Mucosa of descending colon (tissue), 3 donors: ENCODE measurements at places on chromosomes 11 and 22.

DNA sequence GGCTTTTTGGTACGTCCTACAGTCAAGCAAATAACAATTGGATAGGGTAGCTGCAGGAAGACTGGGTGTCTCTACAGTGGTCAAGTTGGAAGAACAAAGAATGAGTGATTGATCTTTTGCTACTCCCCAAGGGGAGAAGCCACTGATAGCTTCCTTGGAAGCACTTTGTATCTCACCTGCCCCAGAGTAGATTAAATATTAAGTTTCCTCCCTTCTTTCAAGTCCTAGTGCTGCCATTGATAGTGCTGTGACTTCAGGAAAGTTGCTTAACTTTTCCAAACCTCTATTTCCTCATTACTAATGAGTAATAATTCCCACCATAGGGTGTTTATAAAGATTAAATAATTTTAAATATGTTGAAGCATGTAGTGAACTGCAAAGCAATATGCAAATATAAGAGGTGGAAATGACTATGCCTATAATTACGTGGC is 35.6 kb upstream of the EHF start:
- DNase-seq = no peak

GRCh38 chr11:32391956-32392553 is 43.3 kb downstream of the WT1 start:
- DNase-seq = no peak

DNA sequence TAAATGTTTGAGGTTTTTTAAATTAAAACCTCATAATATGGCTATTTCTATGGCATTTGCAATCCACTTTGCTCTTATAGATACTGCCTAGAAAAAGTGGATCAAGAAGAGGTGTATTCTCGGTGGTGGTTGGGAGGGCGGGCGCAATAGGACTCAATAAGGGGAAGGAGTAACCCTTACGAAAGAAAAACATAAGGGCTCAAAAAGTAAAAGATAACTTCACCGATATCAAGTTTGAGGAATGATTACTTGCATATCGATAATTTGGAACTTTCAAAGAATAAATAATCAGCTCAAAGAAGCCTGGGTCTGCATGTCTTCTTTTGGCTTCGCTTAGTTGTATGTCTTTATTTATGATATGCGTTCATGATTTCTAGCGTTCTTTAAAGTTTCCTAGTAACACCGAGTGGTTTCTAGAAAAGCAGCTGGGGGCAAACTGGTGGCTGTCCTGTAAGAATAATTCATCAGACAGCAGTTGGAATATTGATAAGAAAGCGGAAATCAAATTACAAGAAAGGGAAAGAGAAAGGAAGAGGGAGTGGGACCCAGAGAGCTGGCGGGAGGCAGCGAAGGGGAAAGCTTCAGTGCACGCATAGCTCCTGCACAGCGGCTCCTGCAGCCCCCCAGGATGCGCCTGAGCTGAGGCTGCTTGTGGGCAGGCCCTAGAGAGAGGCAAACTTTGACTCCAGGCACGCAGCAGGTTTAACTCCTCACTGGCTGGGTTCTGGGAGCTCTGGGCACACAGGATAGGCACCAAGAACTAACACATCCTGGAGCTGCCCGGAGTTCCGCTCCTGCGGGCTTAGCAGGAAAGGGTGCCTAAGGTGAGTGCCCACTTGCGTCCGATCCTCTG is 9.1 kb upstream of the FLI1 start:
- DNase-seq = no peak

DNA sequence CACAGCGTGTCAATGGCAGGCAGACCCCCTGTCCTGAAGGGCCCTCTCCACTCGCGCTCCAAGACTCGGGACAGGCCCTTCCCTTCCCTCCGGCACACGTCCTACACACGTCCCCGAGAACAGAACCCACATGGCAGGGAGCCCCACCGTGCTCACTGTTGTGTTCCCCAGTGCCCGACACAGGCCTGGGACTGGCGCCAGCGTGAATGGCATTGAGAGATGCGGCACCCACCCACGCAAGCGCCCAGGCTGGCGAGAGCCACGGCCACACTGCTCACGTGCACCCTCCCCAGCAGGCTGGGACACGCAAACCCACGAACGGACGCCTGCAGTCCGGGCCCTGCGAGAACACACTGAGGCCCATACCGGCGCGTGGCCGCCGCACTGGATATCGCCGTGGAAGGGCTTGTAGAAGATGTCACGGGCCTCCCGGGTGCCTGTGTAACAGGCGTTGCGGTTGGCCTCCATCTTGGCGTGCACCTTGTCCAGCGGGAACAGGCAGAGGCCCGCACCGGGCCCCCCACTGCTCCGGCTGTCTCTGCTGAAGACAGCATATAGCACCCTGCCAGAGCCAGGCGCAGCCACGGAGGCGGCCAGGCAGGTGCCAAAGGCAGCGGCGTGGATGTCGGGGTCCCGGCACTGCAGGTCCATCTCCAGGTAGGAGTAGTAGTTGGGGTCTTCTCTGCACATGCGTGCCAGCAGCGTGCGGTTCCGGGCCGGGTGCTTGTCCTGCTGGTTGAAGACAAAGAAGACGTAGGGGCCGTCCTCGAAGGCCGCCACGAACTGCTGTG is 18.1 kb downstream of the PLXNB2 start:
- DNase-seq = no peak

DNA sequence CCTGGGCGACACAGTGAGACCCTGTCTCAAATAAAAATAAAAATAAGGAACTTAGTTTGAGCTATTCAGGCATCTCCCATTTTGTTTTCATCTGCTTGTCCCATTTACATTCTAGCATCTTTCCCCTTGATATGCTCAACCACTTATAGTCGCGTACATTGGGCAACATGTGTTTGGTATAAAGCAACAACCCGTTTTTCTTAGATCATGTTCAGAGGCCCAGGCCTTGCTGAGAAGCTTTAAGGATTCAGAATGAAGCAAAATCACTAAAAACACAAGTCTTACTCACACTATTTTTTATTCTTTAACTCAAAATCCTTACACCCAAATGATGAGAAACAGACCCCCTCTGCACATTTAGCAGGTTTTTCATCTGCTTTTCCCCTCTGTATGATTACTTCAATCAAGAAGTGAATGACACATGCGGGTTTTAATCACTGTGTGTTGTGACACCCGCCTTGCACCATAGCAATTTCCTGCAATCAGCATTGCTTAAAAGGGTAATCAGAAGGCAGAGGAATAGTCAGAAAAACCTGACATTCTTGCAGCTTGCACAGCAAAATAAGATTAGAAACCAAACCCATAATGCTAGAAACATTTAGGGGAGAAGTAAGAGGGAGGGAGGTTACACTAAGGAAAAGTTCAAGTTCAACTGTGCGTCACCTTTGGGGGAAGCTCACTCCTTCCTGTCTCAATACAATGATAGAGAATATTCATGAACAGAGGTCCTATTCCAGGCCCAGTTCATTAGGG is 25.9 kb downstream of the ALG9 start:
- DNase-seq = no peak

DNA sequence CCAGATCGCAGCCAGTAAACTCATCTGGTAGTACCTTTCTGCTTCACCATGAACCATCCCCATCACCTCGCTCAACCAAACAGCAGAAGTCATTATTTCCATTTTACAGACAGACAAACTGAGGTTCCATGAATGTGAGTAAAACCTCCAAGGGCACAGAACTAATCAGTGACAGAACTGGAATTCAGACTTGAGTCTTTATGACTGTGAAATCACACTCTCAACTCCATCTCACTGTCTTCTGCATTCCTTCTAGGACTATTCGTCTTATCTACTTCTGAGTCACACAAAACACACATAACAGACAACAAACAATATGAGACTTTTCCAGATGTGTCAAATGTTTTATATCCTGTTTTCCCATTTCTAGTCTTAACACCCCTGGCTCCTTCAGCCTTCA is 9.3 kb upstream of the NUP50 start:
- DNase-seq = no peak

DNA sequence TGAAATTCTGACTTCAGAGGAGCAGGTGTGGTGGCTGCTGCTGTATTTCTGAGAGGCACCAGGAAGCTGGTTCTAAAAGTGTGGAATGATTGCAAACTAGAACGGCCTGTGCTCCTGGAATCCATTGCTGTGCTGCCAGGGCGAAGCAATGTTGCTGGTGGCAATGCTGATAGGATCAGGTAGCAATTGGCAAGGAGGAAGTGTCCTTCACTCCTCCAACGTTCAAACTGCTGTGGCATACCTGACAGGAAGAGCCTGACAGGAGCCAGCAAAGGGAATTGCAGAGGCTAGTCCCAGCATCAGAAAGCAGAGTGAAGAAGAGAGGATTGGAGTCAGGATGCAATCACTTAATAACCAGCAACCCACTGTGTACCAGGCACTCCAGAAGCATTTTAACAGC is 118.2 kb downstream of the FAR1 start:
- no peak for DNase-seq

GRCh38 chr11:111044751-111045406 is 200.6 kb upstream of the POU2AF2 start:
- no peak for DNase-seq

GRCh38 chr22:36743591-36744412 is 32.1 kb downstream of the IFT27 start:
- no peak for DNase-seq

GRCh38 chr11:123519797-123520193 is 89.7 kb downstream of the GRAMD1B start:
- no peak for DNase-seq

GRCh38 chr22:35556666-35557065 is 16.0 kb downstream of the RASD2 start:
- no peak for DNase-seq

GRCh38 chr11:63929616-63930015 is 9.2 kb upstream of the NAA40 start:
- no peak for DNase-seq

- no peak for DNase-seq
These were observed 904.4 kb downstream of the BRD1 start for GRCh38 chr22:48923165-48923865.

GRCh38 chr11:16160146-16160545 is 196.2 kb downstream of the SOX6 start:
- no peak for DNase-seq

- no peak for DNase-seq
These were observed 13.5 kb downstream of the TXN2 start for GRCh38 chr22:36467946-36468345.

DNA sequence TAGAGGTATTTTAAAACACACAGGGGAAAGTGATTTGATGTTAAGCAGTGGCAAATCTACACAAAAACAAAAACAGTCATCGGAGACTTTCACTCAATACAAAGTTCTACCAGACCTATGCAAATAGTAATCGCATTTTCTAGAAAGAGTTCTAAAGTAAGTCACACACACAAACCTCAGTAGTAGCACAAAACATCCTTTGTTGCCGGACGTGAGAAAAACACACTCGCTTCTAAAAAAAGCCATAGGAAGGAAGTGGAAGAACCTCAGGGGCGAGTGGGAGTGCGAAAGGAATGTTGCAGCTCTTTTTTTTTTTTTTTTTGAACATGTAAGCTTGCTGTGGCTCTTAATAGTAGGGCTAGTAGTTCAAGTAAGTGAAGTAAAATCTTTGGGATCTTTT is 88.9 kb downstream of the MAML2 start:
- DNase-seq = no peak

DNA sequence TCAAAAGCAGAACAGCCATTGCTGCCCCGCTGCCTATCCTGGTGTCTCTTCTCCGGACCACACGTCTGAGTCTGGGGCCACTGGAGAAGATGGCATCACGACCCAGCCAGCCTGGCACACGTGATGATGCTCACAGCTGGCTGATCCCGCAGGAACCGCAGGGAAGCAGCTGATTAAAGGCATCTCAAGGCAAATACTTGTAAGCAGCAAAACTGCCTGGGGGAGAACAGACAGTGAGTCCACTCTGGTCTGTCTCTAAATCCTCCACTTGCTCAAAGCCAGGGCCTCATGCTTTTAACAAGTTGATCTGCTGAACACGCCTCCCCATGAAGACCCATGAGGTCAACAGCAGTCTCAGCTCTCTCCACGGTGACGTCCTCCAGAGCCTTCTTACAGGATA is 108.6 kb downstream of the BRD1 start:
- DNase-seq = no peak

- DNase-seq = no peak
These were observed 474.4 kb downstream of the BRD1 start for GRCh38 chr22:49353235-49353634.

- peak; percentile 64 for DNase-seq
These were observed at the start of gene APOL4 for GRCh38 chr22:36201630-36202319. APOL4 (minus strand) TSS chr22:36201809; CDS start chr22:36201734, 75 bp downstream.

GRCh38 chr11:120658071-120658423 is 146.5 kb downstream of the GRIK4 start:
- DNase-seq = no peak

DNA sequence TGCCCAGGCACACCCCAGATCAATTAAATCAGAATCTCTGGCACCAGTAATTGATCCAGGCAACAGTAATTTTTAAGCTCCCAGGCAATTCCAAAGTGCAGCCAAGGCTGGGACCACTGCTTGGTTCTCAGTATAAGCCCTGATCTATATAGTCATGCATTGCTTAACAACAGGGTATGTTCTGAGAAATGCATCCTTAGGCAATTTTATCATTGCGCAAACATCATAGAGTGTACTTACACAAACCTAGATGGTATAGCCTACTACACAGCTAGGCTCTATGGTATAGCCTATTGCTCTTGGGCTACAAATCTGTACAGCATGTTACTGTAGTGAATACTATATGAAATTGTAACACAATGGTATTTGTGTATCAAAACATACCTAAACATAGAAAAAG is 651 bp upstream of the C11orf42 start:
- no peak for DNase-seq

GRCh38 chr11:66181632-66182315 is 86.7 kb upstream of the RAB1B start:
- DNase-seq = no peak

GRCh38 chr22:47780281-47780875 is 1017.9 kb downstream of the TBC1D22A start:
- DNase-seq = no peak

DNA sequence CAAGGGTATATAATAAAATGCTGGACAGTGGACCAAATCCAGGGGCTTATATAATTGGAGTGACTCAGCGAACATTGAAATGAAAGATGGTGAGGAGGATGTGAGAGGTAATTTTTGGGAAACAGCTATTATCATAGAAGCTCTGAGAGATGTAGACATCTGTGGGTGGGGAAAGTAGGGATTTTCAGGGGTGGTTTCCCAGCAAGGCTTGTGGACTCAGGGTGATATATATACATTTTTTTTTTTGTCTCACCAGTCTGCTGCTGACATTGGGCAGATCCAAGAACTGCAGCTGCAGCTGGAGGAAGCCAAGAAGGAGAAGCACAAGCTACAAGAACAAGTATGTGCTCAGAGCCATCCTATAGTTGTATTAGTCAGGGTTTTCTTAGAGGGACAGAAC is 208.1 kb downstream of the MYO18B start:
- DNase-seq = no peak

DNA sequence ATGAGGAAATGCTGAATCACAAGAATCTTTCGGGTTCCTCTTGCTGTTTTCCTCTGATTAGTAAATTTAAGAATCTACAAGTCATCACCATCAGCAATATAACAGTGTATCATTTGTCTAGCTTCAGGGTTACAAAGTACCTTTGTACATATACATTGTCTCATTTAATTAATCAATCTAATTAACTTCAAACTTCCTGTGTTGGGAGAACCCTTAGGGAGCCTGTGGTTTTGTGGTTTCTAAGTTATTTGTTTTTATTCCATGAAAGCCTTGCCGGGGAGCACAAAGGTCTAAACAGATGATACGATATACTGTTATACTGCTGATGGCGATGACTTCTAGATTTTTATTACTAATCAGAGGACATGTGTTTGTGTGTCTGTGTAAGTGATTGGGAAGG is 41.0 kb downstream of the TIMP3 start:
- no peak for DNase-seq

GRCh38 chr11:84722583-84723108 is 904.5 kb downstream of the DLG2 start:
- no peak for DNase-seq
